ENCODE measurements at places on chromosomes 1 and 21. TPM values are rescaled to one million over a fixed set of nuclear protein-coding genes. Genes with fewer than 3 reads are reported as not detected.

GRCh38 chr1:149923626-149924025 lies 4.0 kb downstream of the SF3B4 start:
- no peak for DNase-seq

DNA sequence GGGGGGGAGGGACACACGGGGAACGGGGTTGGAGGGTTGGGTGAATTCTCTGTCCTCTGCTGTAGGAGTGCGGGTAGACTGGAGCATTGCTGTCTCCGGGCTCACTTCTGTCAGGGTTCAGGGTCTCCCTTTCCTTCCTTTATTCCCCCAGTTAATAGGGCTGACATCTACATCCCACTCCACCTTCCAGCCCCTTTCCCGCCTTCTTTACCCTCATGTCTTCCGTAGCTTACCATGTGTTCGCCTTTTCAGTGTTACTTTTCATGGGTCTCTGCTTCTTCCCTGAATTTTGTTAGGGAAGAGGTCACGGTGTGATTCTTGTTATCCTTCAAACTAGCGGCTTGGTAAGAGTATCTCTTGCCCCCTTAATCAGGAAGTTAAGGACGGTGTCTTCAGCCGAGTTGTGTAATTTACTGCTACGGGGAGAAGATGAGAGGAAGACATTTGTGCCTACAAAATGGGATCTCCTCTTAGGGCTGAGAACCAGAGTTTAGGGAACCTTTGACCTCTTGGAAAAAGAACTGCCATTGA lies 917 bp downstream of the RAP1A start:
- DNase-seq: no peak

DNA sequence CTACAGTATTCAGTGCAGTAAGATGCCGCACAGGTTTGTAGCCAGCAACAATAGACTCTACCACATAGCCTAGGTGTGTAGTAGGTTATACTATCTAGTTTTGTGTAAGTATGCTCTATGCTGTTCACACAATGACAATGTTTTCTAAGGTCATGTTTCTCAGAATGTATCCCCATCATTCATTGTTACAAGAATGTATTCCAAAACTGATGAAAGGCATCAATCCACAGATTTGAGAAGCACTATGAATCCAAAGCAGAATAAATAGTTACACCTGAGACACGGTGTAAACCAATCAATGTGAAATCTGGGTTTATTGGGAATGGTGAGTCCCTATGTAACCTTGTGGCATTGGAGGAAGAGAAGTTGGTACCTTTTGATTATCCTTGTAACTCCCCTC lies 54.5 kb upstream of the MARK1 start:
- no peak for DNase-seq

DNA sequence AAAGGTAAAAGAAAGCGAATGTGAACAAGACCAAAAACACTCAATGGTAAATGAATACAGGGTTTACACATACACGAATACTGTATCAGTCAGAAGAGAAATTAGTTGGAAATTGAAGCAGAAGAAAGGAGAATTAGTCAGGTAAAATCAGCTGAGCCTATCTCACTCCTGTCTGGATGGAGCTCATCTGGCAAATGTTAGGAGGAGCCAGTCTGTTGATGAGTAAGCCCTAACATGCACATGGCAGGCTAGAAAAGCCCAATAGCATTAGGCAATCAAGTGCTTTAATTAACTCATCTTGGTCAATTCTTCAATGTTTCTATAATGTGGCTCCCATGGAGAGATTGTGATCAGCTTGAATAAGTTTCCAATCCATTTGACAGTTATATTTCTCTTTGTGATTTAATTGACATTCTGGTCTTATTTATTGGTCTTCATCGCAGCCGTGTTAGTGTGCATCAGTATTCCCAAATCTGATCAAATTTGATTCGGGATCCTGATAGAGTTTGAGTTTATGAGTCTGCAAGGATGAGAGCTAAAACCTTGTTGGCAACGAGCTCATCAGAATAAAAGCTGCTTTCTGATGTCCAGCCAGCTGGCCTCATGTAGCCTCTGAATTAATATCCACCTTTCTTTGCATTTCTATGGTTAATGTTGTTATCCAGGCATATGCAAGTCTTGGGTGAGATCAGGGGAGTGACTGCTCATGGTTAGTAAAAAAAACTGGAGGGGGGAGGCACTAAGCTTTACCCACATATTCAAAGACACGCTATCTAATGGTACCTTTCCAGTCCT lies 22.1 kb upstream of the KCNA10 start:
- no peak for DNase-seq

- DNase-seq: peak; percentile 28
Measured at GRCh38 chr1:109782514-109782913, 18.8 kb upstream of the EPS8L3 start.

- DNase-seq: peak; percentile 76
Measured at GRCh38 chr21:45454926-45455673, 50.1 kb downstream of the COL18A1 start.

Gene CR1L
- total RNA-seq: not detected

All from Right ventricle myocardium inferior (tissue), 1 donor.